Esophagus squamous epithelium (tissue), 5 donors: ENCODE measurements at places on chromosomes 3 and 15. TPM values are rescaled to one million over a fixed set of nuclear protein-coding genes. Genes with fewer than 3 reads are reported as not detected.

TRH gene
- total RNA-seq = not detected

RASL12 gene
- 14.5 TPM for total RNA-seq

ST8SIA2 gene
- total RNA-seq = not detected

PLA2G4B gene
- total RNA-seq = 26.5 TPM

GOLGA8Q gene
- total RNA-seq = 2.3 TPM

PPM1L gene
- 9.2 TPM for total RNA-seq

TMED3 gene
- 111 TPM for total RNA-seq

PLSCR5 gene
- not detected for total RNA-seq

XIRP1 gene
- 0.19 TPM for total RNA-seq

DNAJA4 gene
- total RNA-seq = 7.9 TPM

FHIT gene
- 3.6 TPM for total RNA-seq

TLR9 gene
- total RNA-seq = not detected

TUSC7 gene
- not detected for total RNA-seq

GOLGA6L25 gene
- not detected for total RNA-seq

GPR87 gene
- total RNA-seq = 46.0 TPM

ROPN1 gene
- total RNA-seq = 0.38 TPM

SERINC4 gene
- total RNA-seq = not detected

AQP9 gene
- 2.0 TPM for total RNA-seq

SLC9C1 gene
- total RNA-seq = not detected

ARPIN gene
- total RNA-seq = 17.9 TPM

CD86 gene
- total RNA-seq = 5.0 TPM

SNTN gene
- not detected for total RNA-seq

TM4SF4 gene
- not detected for total RNA-seq
